Activated naive CD4-positive, alpha-beta T cell treated with anti-CD3 and anti-CD28 coated beads, Interleukin-2, amount 50 U/mL, for 16 hours (primary cell): ENCODE measurements at places on chromosomes 11 and 22.

GRCh38 chr11:10385696-10386095 is 69.4 kb upstream of the AMPD3 start:
- DNase-seq, result no peak

- no peak for DNase-seq
These were observed 2.0 kb downstream of the DSCAML1 start for GRCh38 chr11:117794772-117795629.

- no peak for DNase-seq
These were observed 54.3 kb downstream of the SPATA19 start for GRCh38 chr11:133790995-133791394.

DNA sequence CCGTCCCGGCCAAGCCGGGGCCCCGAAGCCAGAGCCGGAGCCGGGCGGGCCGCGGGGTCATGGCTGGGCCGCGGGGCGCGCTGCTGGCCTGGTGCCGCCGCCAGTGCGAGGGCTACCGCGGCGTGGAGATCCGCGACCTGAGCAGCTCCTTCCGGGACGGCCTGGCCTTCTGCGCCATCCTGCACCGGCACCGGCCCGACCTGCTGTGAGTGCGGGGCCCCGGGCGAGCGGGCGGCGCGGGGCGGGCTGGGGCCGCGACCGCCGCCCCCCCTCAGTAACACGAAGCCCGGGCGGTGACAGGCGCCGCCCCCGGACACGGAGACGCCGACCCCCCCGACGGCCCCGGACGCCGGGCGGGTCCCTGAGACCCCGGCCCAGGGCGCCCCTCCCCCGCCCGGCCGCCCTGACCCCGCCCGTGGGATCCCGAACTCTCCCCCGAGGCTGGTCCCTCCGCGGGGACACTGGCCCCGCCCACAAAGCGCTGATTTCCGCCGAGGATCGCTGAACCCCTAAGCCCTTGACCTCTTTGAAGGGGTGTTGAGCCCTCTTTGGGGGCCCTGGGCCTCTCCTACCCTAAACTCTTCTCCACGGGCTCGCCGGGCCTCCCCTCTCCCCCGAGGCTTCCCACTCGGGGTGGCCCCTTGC is 389 bp downstream of the MICALL1 start:
- DNase-seq, result peak; percentile 33

GRCh38 chr11:122037911-122038310 is 78.1 kb downstream of the BLID start:
- no peak for DNase-seq

GRCh38 chr11:126317432-126317755 is 13.5 kb downstream of the DCPS start:
- DNase-seq, result no peak

GRCh38 chr11:17376493-17376892 is 12.0 kb downstream of the KCNJ11 start:
- no peak for DNase-seq

- no peak for DNase-seq
These were observed 936 bp downstream of the CECR2 start for GRCh38 chr22:17370026-17370765.

DNA sequence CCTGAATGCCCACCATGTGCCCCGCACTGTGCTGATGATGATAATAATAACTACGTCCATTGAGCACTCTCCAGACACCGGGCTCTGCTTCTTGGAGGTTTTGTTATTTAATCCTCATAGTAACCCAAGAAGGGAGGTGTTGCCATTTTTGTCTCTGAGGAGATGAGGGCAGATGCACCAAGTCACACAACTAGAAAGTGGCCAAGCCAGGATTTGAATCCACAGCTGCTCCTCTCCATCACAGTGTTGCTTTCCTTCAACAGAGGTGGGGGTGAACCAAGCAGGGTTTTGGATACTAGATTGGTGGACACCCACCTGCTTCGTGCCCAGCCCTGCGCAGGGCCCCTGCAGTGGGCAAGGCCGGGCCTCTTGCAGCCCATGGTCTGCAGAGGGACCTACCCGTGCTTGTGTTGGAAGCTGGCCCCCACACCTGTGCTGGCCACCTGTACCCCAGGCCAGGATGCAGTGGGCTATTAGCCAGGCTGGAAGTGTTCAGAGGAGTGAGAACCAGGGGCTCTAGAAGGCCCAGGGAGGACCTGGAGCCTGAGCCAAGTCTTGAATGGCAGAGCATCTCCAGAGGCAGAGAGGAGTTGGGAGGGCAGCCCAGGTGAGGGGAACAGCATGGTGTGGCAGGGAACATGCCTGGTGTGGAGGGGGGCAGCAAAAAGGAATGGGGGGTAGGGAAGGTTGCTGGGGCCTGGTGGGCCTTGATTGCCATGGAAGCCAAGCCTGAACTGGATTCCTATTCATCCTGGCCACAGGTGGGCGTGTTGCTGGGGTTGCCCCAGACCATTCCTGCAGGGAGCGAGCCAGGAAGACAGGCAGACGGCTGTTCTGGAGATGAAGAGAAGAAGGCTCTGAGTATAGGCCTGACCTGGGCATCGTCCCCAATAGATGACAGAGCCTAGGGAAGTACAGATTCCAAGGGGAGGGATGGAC is 2.7 kb upstream of the DPP3 start:
- no peak for DNase-seq

GRCh38 chr11:70169127-70169526 is 34.0 kb upstream of the FADD start:
- no peak for DNase-seq

DNA sequence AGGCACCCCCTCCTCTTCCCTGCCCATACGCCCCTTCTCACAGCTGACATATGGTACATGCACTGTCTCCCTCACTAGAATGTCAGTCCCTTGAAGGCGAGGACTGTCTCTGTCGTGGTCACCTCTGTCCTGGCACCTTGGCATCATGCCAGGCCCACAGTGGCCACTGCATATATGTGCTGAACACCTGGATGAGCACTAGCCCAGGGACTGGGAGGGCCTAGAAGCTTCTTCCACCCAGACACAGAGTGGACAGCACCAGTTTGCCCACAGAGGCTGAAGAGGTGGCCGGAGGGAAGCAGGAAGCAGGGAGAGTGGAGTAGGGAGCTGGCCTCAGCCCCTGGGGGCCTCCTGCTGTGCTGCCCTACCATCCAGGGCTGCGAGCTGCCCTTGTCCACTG is 28.6 kb downstream of the VPS37C start:
- DNase-seq, result no peak

DNA sequence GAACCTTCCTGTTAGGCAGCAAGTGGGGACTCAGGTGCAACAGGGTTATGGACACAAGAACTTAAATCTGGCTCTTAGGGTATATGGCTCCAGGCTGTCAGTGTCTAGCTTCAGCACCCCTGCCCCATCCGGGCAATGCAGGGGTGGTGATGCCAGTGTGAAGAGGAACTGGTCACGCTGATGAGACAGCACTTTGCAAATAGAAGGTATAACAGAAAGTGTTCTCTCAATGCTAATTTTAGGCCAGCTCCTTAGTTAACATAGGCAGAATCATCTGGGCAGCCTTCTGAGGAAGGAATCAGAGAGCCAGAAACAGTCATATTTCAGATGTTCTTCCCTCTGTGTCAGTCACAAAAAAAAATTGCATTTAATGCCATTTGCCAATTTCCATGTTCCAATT is 41.2 kb downstream of the SYT9 start:
- DNase-seq, result no peak

- DNase-seq, result no peak
These were observed 27.6 kb upstream of the CCDC34 start for GRCh38 chr11:27390318-27391295.

DNA sequence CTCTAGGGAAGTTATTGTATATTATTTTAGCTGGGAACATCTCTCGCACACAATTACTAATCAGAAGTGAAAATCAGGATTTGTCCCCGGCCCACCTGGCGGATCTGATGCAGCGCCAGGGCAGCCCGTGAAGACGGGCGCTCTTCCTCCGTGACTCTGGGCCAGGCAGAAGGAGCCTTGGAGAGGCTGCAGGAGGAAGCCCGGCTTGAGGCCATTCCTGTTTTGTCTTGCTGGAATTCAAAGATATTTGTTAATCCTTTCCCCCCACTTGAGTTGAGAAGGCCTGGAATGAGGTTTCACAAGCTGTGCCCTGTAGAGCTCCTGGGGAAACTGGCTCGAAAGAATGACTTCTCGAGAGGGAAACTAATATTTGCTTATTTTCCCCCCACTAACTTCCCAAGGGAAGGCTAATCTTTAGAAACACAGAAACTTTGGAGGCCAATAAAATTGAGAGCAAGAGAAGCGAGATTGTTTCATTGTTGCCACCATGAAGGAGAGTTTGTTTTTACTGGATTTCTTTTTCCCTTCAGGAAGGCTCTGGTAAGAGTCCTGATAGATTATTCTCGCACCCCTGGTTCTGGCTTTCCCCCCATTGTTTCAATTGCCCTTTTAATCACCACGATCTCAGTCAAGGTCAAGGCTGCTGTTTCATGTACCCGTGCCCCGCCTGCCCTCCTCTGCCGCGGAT is 92.8 kb upstream of the SEPTIN5 start:
- no peak for DNase-seq

DNA sequence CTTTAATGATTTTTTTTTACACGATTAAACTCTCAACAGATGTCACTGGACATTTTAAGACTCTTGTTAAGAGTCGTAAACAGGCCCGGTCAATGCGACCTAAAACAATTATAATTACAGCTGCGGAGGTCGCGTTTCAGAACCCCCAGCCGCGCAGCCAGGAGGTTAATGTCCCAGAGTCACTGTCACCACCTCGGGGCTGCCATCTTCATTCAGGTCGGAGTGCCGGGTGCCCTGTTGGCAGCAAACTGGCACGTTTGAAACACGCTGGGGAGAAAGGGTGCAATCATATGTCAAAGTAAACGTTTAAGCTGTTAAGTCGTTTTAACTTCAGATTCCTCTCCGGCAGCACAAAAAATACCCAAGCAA is 711 bp upstream of the PHF21B start:
- no peak for DNase-seq

GRCh38 chr11:113256431-113257202 is 57.8 kb upstream of the TTC12 start:
- DNase-seq, result no peak

DNA sequence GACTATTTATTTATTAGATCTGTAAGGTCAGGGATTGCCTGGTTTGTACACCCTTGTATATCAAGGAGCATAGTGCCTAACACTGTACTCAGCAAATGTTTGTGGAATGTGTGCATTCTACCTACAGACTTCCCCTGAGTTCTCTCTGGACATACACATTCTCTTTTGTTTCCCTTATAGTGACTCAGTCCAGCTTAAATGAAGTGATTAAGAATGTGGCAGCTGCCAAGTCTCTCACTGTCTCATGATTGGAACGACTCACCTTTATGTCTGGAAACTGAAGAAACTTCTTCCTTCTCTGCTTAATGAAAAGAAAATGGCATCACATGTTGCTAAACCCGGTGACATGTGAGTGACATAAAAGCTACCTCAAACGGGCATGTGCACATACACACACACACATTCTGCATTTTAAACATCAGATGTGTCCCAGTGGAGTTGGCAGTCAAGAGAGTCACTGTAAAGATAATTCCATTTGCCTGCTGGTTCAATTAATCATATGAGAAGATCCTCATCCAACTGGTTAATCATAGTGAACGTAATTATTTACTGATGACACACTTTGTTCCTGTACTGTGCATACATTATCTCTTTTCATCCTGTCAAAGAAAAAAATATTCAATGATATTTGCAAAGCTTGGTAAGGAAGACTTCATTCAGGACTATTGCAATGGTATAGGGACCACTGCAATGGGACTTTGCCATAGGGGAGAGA is 42.8 kb downstream of the GLYAT start:
- no peak for DNase-seq

DNA sequence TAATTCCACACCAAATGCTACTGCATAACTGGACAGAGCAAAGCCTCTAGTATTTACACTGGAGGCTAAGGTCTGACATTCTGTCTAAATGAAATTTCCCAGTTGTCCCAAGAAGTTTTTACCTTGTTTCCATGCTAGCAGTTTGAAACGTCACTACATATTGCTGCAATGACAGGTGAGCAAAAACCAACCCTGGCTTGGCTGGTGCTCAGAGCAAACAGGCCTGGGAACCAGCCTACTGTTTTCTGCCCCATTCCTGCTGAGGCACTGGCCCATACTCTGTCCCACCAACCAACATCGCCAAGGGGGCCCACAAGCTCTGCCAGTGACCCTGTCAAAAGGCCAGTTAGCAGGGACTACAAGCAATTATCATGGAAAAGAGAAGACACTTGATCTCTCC is 131.1 kb downstream of the MPPED2 start:
- no peak for DNase-seq

DNA sequence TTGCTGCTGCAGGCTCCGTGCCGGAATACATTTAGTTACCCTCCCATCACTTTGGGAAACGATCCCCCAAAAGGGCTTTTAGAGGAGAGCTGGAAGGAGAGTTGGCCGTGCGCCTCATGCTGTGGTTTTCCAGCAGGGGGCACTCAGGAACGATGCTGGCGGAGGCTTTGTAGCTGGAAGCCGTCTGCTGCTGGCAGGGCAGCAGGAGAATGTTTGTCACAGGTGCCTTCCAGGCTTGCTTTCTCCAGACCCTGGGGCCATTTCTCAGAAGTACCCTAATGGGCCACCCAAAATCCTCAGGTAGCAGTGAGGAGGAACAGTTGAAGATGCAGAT is 30.0 kb upstream of the CABP7 start:
- DNase-seq, result peak; percentile 44

DNA sequence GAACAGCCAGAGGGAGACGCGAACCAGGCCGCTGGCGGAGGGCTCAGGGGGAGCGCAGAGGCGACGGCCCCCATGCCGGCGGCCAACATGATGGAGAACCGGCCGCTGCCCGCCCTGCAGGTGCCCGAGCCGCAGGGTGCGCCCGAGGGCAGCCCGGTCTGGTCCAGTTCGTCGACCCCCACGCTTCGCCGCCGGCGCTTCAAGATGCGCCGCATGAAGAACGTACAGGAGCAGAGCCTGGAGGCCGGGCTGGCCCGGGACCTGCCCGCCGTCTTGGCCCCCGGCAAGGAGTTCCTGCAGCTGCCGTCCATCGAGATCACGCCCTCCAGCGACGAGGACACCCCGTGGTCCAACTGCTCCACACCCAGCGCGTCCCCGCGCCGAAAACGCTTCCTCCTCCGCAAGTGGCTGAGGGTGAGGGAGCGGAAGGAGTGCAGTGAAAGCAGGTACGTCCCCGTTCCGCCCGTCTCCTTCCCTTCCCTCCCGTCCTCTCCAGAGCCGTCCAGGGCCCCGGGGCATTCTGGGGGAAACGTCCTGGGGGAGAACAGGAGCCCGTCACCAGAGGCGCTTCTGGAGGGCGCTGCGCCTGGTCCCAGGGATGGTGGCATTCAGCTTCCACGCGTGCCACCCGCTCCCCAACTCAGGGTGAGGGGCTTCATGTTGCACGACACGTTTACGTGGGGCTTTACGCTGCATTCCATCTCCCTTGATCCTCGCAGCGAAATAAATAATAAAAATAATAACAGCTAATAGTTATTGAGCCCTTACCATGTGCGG is 840 bp downstream of the GRAMD1B start:
- peak; percentile 40 for DNase-seq
